Activated T-helper 1 cell treated with anti-CD3 and anti-CD28 coated beads, Interleukin-2, amount 50 U/mL, for 16 hours (primary cell): ENCODE measurements at places on chromosomes 11 and 22.
A peak's percentile ranks its signal among the peaks of the same experiment; 100 is the strongest.

DNA sequence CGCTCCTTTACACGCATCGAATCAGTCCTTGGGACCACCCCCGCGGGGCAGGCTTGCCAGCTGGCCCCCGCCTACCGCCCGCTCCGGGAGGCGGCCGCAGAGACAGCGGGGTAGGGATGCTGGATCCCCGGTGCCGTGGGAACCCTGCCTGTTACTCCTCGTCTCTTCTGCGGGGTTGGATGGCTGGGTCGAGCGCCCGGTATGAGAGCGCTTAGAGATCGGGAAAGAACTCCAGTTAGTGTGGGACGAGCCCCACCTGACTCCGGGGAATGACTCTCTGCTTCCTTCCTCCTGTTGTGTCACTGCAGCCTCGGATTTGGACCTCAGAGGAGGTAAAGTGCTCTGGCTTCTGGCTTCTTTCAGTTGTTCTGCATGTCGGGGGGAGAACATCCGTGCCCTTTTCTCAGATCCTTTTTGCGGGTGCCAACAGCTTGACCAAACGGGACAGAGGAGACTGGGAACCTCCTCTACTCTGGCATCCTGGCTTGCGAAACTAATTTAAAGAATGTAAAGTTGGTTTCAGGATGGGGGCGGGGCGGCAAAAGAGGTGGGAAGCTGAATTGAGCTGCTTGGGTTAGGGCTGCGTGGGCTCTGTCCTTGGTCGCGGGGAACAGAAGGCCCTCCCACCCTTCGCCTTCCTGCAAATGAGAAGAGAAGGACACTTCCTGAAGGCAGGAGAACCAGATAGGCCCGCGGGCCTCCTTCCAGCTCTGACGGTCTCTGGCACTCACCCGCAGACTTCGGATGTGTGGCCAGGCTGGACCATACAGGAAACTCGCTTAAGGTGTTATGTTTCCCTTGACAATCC is 938 bp downstream of the LAYN start:
- DNase-seq, result no peak

DNA sequence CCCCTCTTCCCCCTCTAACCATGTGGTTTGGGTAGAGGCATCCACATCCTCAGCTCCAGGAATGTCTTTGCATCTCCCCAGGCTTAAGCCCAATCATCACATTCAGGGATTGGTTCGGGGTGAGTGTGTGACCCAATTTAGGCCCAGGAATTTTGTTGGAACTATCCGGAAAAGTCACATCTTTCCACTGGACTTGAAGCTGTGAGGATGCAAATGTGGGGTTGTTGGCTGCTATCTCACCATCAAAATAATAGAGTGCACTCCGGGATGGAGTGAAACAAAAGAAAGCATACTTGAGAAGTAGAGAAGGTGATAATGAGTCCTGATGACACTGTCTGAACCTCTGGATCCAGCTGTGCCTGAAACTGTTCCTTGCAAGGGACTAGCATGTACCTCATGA is 33.8 kb upstream of the OLFML1 start:
- no peak for DNase-seq

DNA sequence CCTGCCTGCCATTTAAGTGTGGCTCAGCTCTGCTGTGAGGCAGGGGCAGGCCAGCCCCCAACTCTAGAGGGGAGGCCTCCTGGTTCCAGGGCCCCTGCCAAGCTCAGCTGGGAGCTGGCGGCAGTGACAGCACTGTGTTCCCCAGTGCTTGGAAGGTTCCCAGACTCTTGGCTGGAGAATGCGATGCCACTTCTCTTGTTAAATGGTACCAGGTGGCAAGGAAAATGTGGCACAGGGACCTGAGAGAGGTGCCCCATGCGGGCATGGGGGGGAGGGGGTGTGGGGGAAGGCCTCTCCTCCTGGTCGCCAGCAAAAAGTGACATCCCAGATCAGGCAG is 8.4 kb upstream of the TNFRSF13C start:
- DNase-seq, result no peak

DNA sequence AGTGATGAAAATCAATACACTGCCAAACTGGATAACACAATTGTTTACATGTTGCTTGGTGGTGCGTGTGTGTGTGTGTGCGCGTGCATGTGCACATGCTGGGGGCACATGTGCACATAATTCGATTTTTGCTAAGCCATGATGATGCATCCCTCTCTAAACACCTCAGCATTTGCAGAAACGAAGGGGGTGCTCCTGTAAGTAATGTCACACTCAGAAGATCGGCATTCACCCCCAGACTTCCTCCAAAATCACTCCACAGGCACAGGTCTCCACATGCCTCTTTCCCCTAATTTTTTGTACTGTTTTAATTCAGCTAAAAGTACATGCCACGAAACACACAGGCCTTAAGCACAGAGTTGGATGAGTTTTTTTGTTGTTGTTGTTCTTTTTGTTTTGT is 341.5 kb downstream of the SHANK2 start:
- no peak for DNase-seq

- DNase-seq, result no peak
Measured at GRCh38 chr11:115724666-115725065, 220.5 kb upstream of the CADM1 start.

DNA sequence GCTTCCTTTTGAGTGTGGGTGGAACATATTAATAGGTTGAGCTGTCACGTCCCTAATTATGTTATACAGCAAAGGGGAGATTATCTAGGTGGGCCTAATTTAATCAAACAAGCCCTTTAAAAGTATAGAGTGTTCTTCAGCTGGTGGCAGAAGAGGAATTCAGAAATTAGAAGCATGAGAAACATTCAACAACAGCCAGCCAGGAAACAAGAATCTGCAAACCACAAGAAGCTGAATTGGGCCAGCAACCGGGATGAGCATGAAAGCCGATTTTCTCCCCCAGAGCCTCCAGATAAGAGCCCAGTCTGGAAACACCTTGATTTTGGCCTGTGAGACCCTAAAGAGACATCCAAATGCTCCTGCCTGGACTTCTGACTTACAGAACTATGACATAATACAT is 105.8 kb upstream of the LDLRAD3 start:
- DNase-seq, result no peak

DNA sequence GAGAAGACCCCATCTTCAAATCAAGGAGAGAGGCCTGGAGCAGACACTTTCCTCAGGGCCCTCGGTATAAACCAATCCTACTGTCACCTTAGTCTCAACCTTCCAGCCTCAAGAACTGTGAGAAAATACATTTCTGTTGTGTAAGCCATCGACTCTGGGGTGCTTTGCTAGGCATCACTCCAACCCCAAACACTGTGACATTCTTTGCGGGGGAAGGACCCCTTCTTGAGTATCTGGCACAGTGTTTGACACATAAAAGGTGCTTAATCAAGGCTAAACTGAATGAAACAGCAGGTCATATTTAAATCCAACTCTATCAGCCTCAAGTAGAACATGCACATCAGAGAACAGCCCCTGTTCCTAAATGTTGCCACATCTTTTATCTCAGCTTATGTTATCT is 558.1 kb downstream of the INSC start:
- DNase-seq, result no peak

DNA sequence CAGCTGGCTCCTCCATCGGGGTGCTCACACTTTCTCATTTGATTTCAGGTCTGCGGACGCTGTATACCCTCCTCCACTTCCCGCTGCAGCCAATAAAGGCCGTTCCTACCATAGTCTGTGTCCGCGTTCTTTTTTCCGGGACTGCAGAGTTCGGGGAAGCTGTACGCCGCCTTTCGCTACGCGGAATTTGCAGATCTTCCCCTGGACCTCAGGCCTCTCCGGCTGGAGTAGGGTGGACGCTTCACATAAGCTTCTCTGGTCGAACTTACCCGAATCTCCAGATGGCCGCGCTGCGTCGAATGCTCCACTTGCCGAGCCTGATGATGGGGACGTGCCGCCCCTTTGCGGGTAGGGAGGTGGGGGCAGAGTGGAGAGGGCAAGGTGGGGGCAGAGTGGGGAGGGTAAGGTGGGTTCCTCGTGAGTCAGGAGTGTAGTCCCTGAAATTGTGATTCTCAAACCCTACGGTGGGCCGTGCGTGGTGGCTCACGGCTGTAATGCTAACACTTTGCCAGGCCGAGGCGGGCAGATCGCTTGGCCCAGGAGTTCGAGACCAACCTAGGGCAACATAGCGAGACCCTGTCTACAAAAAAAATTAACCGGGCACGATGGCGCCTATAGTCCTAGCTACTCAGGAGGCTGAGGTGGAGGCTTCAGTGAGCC is 617 bp downstream of the CSKMT start:
- DNase-seq, result peak; percentile 30
